ENCODE measurements at places on chromosomes 1 and 21.

GRCh38 chr1:67230539-67230938, 64.3 kb downstream of the IL23R start:
- peak; percentile 50 for DNase-seq

DNA sequence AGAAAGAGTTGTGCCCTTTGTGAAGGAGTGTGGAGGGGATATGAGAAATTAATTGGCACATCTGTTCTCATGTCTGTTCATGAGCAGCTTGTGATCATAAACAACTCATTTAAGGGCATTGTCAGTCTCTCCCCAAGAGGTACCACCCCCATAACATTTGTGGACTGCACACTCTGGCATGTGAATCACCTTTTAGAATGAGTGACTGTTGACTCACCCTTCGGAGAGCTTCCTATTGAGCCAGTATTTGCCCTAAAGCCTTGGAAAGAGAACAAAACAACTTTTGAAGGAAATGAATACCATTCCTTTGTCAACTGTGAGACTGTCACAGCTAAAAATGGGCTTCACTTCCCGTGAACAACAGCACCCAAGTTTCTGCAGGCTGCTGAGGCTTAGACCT, 27.5 kb upstream of the MYSM1 start:
- DNase-seq: peak; percentile 88

DNA sequence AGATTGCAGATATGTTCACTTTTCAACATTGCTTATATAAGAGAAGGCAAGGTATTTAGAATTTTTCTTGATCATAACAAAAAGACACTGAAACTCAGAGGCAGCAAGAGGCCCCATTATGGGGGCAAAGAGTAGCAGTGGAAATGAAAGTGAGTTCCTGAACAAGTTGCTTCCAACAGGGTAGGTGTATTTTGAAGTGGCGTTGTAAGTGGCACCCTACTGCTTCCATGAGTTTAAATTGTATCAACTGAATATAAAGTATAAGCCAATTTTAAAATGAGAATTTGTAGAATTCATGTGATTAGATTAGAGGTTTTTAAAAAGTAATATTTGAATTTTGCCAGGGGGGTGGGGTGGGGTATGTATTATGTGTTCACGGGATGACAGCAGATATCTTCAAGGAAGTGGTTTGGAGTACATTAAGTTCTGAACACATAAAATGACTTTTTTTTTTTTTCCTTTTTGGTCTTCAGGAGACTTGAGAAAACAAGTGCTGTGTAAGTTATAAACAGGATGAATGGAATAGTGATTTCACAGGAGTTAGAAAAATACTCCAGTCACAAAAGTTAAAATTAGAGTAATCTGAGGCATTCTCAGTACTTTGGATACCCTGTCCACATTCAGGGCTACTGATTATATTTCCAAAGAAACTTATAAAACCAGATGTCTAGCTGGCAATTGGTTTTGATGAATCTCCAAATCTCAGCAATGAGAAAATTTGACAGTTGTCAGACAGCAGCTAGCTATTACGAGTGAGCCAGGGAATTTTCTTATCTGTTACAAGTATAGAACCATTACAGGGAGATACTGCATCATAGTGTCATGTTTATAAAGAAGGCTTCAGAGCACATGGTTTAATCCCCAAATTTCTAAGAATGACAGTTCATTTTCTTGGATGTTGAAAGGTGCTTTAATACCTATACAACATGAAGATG, 182.0 kb downstream of the ST6GALNAC3 start:
- no peak for DNase-seq

DNA sequence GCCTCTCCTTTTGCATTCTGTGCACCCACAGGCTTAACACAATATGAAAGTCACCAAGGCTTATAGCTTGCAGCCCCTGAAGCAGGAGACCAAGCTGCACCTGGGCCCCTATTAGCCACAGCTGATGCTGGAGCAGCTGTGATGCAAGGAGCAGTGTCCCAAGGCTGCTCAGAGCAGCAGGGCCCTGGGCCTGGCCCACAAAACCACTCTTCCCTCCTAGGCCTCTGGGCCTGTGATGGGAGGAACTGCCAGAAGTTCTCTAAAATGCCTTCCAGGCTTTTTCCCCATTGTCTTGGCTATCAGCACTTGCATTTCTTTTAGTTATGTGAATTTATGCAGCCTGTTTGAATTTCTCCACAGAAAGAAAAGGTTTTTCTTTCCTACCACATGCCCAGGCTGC, 89.5 kb upstream of the KCTD3 start:
- DNase-seq: no peak

DNA sequence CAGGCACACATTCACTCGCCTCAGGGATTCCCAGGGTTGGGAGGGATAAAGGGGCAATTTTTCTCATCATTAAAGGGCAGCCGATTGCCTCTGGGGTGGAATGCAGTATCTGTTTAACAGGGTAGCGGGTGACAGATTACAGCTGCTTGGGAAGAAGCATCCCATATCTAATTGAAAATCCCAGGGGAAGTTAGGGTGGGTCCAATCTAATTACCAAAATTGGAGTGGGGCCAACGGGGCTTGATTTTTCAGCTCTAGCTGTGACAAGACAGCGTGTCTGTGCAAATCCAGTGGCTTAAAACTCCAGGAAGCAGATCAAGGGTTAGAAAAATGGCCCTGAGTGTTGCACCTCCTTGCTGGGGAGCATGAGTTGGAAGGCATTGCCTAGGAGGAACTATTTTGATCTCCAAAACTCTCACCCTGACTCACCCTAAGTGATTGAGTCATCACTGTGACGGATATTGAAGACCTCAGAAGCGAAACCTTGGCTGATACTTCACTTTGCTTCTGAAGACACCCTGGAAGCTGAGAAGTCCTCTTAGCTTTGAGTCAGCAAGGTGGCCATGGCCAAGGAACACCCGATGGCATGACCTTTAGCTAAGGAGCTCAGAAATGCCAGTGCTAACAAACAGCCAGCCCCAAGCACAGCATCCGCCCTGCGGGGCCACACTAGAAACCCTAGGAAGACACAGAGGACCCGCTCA, 46.0 kb downstream of the GRHL3 start:
- peak; percentile 95 for DNase-seq
